AG10803 (cell line): ENCODE measurements at places on chromosomes 1 and 21.

GRCh38 chr1:246775531-246776385 is 51.5 kb downstream of the SCCPDH start:
- no peak for DNase-seq

- DNase-seq: no peak
Measured at GRCh38 chr1:43460988-43461693, 7.4 kb upstream of the HYI start.

DNA sequence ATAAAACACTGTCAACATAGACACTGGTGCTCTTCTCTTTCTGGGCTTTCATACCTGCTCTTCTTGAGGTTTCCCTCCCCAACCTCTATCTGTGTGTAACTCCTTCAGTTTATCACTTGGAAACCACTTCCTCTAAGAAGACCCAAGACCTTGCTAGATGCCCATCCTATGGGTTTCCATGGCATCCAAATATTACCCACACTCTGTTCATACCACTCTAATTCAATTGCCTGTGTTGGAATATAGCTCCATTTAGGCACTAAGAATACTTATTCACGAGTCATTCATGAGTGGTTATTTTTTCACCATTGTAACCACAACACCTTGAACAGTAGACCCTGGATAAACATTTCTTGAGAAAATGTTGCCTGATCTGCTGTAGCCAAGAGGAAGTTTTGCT is 231.1 kb upstream of the SGIP1 start:
- peak; percentile 46 for DNase-seq

DNA sequence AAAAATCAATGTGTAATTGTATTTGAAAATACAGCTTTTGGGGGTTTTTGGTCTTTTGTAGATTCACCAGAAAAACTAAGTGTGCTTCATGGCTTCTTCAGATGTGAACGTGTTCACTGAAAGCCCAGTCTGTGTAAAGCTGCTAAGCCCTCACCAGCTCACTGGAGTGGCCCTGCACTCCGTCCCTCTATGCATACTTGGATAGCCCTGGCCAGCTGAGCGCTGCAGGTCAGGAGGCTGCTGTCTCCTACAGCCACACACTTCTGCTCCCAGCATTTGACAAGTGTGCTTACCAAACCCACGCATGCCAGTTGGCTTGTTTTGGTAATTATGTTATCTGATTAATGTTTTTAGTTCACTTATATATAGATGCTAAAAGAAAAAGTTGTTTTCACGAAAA is 163.5 kb downstream of the TLR5 start:
- no peak for DNase-seq

DNA sequence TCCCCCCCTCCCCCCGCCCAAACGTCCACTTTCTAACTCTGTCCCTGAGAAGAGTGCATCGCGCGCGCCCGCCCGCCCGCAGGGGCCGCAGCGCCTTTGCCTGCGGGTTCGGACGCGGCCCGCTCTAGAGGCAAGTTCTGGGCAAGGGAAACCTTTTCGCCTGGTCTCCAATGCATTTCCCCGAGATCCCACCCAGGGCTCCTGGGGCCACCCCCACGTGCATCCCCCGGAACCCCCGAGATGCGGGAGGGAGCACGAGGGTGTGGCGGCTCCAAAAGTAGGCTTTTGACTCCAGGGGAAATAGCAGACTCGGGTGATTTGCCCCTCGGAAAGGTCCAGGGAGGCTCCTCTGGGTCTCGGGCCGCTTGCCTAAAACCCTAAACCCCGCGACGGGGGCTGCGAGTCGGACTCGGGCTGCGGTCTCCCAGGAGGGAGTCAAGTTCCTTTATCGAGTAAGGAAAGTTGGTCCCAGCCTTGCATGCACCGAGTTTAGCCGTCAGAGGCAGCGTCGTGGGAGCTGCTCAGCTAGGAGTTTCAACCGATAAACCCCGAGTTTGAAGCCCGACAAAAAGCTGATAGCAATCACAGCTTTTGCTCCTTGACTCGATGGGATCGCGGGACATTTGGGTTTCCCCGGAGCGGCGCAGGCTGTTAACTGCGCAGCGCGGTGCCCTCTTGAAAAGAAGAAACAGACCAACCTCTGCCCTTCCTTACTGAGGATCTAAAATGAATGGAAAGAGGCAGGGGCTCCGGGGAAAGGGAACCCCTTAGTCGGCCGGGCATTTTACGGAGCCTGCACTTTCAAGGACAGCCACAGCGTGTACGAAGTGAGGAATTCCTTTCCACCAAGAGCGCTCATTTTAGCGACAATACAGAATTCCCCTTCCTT is 158.1 kb downstream of the RUNX1 start:
- DNase-seq: peak; percentile 57

GRCh38 chr1:31954607-31955283 is 16.6 kb upstream of the PTP4A2 start:
- DNase-seq: peak; percentile 96

DNA sequence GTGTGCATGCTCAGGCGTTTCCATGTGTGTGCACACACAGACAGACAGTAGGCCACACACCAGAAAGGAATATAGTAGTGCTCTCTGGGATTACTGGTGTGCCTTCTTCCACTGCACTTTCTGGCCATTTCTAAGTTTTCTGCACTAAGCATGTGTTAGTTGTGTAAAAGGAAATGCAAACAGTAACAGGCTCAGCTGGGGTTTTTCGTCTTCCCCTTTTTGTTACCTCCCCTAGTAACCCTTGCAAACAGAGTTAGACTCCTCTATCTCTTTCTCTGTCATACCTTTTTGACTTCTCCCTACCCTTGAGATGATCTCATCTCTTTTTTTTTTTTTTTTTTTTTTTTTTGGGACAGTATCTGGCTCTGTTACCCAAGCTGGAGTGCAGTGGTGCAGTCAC is 196.3 kb downstream of the SDCCAG8 start:
- no peak for DNase-seq

GRCh38 chr1:31429583-31429982 is 16.6 kb downstream of the SERINC2 start:
- DNase-seq: no peak

GRCh38 chr1:159598196-159598595 is 10.6 kb downstream of the APCS start:
- peak; percentile 98 for DNase-seq

DNA sequence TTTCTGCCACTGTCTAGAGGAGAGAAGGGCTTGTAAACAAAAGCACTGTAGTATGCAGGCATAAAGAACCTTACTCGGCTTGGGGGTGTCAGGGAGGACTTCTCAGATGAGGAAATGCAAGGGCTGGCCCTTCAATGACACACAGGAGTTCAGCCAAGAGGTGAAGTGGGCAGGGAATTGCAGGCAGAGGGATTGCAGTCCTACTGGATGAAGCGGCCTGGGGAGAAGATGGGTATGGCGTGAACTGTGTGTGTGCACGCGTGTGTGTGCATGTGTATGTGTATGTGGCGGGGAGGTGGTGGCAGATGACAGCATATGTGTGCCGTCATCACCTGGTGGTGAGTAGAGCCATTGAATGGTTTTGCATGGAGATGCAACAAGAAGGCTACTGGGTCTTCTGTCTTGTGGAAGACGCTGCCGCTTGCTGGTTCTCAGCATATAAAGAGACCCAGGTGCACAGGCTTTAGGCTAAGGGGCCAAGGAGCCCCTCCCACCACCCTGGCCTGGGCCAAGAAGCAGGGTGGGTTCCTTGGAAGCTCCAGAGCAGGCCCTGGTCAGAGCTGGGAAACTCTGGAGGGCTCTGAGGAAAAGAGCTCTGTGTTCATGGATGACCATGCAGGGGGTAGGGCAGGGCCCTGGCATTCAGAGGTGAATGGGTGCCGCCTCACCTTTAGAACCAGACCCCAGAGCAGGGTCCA is 4.1 kb upstream of the EPS8L3 start:
- DNase-seq: no peak

- no peak for DNase-seq
Measured at GRCh38 chr1:46133781-46134350, 1.4 kb upstream of the PIK3R3 start.

GRCh38 chr1:91005285-91005684 is 16.6 kb downstream of the ZNF644 start:
- DNase-seq: no peak

DNA sequence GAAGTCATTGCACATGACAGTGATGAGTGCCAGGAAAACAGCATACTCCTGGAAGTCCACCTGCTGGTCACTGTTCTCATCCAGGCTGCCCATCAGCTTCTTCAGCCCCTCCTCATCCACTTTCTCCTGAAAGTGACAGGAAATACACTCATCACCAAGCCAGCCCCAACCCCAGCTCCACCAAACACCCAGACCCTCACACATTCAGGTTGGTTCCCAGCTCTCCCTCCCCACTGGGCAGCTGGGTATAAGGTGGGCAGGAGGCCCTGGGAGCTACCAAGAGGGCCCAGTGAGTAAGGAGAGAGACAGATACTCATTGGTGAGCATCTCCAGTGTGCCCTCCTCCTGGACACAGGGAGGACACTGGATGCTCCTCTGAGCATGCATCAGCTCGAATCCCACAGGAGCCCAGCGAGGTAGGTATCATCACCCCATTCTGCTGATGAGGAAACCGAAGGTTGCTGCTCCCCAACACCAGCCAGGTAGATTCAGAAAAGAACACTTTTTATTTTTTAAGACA is 4.1 kb downstream of the S100A2 start:
- DNase-seq: no peak

DNA sequence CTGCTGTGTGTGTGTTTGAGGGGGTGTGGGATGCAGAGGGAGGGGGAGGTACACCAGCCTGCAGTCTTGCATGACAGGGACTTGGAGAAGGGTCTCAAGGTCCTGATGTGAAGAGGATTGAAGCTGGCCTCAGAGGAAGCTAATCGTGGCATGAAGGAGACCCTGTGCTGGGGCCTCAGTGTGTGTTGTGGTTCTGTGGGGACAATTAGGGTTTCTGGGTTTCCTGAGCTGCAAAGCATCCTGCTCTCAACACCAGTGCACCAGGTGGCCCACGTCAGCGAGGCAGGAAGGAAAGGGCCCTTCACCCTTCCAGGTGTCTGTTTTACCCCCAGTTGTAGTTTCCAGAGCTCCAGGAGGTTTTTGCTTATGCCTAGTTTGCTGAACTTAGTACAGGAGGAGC is 52.8 kb downstream of the TENT5C start:
- no peak for DNase-seq

- no peak for DNase-seq
Measured at GRCh38 chr1:9538669-9539164, 548 bp upstream of the SLC25A33 start.

DNA sequence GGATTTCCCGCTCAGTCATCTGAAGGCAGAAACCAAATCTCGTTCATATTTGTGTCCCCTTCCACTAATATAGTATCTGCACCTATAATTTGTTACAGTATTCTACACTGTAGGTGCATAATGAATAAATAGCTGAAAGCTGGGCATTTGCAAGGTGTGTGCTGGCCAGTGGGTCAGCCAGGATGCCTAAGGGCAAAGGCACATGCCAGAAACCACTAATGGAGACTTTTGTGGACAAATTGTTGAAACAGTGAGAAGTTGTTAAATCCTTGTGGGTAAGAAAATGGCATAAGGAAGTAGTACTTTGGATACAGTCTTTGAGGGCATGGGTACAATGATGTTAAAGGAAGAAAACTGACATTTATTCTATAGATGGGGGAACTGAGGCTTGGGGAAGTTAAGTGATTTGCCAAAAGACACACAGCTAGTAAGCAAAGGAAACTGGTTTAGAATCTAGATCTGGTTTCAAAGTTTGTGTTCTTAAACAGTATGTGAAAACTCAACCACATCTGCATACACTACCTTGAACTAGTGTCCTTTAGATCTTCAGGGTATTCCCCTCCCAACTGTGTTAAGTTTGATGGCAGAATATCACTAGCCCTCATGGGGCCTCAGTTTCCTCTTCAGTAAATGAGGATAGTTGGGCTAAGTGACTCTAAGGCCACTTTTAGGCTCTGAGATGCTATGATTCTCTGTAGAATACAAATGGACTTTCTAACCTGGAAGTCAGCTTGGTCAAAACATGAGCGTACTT is 26.5 kb upstream of the LRRC8C start:
- DNase-seq: no peak

DNA sequence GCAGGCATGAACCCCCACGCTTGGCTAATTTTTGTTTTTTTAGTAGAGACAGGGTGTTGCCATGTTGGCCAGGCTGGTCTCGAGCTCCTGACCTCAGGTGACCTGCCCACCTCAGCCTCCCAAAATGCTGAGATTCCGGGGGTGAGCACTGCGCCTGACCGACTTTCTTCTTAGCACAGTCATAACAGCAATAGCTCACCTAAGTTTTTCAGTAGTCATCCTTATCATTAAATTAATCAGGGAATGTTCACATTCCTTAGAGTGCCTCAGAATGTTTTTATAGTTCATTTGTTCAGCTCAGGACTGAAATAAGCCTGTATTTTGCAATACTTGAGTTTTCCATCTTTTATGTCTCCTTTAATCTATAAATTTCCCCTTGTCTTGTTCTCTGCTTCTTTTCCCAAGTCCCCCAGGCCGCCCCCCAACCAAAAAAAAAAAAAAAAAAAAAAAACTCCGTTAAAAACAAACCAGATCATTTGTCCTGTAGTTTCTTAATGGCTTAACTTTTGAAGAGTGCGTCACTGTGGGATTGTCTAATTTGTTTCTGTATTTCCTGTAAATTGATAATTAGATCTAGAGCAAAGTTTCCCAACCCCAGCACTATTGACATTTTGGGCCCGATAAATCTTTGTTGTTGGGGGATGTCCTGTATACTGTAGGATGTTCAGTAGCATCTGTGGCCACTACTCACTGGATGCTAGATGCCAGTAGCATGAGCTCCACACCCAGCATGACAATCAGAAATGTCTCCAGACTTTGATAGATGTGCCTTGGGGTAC is 120.7 kb downstream of the ITSN1 start:
- peak; percentile 45 for DNase-seq

DNA sequence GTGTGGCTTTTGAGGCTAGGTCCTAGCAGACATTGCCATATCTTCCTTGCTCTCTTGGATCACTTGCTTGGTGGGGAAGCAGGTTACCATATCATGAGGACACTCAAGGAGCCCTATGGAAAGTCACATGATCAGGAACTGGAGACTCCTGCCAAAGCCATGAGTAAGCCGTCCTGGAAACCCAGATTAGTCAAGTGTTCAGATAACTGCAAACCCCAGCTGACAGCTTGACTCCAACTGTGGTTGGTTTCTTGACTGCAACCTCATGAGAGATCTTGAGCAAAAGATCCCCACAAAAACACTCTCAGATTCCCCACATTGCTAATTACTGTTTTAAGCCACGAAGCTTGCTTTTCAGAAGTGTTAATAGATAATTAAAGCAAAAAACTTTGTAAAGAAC is 58.6 kb downstream of the CACNA1E start:
- peak; percentile 1 for DNase-seq

- no peak for DNase-seq
Measured at GRCh38 chr1:168138134-168138533, 1.4 kb upstream of the GPR161 start.

- DNase-seq: peak; percentile 24
Measured at GRCh38 chr1:41743366-41743765, 175.4 kb downstream of the HIVEP3 start.

GRCh38 chr1:237700181-237700580 is 190.5 kb downstream of the ZP4 start:
- no peak for DNase-seq

DNA sequence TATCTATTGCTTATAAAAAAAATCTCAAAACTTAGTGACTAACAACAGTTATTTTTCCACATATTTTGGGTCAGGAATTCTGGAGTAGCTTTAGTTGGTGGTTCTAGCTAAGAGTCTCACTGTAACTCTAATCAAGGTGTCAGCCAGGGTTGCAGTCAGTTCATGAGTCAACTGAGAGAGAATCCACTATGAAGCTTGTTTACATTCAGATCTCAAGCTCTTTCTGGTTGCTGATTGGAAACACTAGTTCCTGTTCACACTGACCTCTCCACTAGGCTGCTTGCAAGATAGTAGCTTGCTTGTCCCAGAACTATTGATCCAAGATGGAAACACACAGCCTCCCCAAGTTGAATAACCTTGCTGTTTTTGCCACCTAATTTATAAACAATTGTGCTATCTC is 1192.1 kb upstream of the B3GALT2 start:
- DNase-seq: no peak

- no peak for DNase-seq
Measured at GRCh38 chr21:45533361-45533845, 8.8 kb downstream of the SLC19A1 start.
